ENCODE measurements at places on chromosomes 4 and X.

- H3K36me3 ChIP-seq = no peaks in the 10 kb centered on the region
- H3K27me3 ChIP-seq = no peaks in the 10 kb centered on the region
- DNase-seq = no peak
- H3K27ac ChIP-seq = no peak overlapping the region
- H3K4me1 ChIP-seq = no peaks in the 10 kb centered on the region
These were observed 919.1 kb downstream of the ADGRL3 start for GRCh38 chr4:62119195-62119594.

- H3K4me1 ChIP-seq = no peaks in the 10 kb centered on the region
- no peak overlapping the region for H3K4me3 ChIP-seq
- no peak overlapping the region for H3K27ac ChIP-seq
These were observed 104.7 kb upstream of the SORBS2 start for GRCh38 chr4:185916683-185917082.

DNA sequence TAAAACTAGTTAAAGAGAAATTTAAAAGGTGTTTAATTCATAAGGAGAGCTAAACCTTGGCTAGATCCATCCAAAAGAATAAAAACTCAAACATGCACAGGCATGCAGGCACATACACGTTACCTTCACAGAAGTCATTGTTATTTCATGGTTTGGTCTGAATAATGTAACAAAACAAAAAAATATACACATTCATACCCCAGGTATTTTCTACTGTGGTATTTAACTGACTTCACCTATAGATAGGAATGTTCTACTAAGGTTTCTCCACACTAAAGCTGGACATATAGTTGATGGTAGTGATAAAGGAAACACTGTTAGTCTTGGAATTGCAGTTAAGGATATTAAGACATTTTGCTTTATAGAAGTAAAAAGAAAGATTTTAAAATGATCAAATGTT is 283.6 kb upstream of the PCDH10 start:
- H3K4me3 ChIP-seq = no peak overlapping the region
- no peak overlapping the region for H3K27ac ChIP-seq
- no peak for DNase-seq
- no peaks in the 10 kb centered on the region for H3K27me3 ChIP-seq
- H3K36me3 ChIP-seq = no peaks in the 10 kb centered on the region

GRCh38 chr4:77418333-77418732 is 187.3 kb upstream of the CXCL13 start:
- no peaks in the 10 kb centered on the region for H3K4me1 ChIP-seq
- no peak for DNase-seq
- H3K27me3 ChIP-seq = peaks cover 5% of the 10 kb centered on the region
- no peak overlapping the region for H3K4me3 ChIP-seq

- H3K4me1 ChIP-seq = no peaks in the 10 kb centered on the region
- H3K4me3 ChIP-seq = no peak overlapping the region
- H3K36me3 ChIP-seq = no peaks in the 10 kb centered on the region
- H3K27ac ChIP-seq = no peak overlapping the region
These were observed 79.5 kb upstream of the MBNL3 start for GRCh38 chrX:132568291-132568690.

- no peak for DNase-seq
- H3K27me3 ChIP-seq = no peaks in the 10 kb centered on the region
- H3K4me1 ChIP-seq = no peaks in the 10 kb centered on the region
- no peak overlapping the region for H3K27ac ChIP-seq
- no peaks in the 10 kb centered on the region for H3K36me3 ChIP-seq
- no peak overlapping the region for H3K4me3 ChIP-seq
These were observed 40.7 kb downstream of the ANXA3 start for GRCh38 chr4:78592088-78592783.

DNA sequence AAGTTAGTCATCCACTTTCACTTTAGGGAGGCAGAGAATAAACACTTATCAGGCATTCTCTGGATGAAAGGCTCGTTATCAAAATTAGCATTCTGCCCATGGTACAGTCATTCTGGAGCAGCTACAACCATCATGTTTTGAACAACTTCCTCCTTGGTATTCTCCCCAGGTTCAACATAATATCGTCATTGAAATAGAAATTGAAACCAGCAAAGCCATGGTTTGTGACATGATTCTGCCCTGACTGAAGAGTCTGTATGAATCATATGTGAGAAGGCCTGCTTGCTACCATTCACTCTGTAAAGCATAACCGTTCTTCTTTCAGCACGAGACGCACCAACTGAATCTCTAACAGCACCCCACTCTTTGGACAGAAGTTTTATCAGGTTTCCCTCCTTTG is 127.5 kb upstream of the RADX start:
- peaks cover 3% of the 10 kb centered on the region for H3K4me1 ChIP-seq
- no peaks in the 10 kb centered on the region for H3K27me3 ChIP-seq
- no peak for DNase-seq
- peak overlapping the region; percentile 58 for H3K27ac ChIP-seq
- no peaks in the 10 kb centered on the region for H3K36me3 ChIP-seq

DNA sequence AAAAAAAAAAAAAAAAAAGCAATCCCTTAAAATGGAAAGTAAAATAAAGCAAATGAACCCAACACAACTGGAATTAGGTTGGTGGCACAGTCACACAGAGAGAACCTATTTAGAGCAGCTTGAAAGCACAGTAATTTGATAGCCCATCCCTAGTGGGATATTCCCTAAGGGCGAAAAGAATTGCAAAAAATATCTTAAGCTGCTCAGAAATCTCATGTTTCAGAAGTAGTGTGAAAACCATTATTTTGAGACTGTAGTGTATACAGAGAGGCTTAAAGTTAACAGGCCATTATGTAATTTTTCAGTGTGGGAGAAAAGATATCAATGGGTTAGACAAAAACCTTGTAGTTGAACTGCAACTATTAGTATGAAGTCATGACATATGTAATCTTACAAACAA is 40.0 kb upstream of the DHX15 start:
- H3K4me3 ChIP-seq = no peak overlapping the region
- no peaks in the 10 kb centered on the region for H3K36me3 ChIP-seq
- no peaks in the 10 kb centered on the region for H3K4me1 ChIP-seq
- no peak for DNase-seq
- no peak overlapping the region for H3K27ac ChIP-seq

- H3K27ac ChIP-seq = no peak overlapping the region
- no peaks in the 10 kb centered on the region for H3K4me1 ChIP-seq
- H3K4me3 ChIP-seq = no peak overlapping the region
- H3K27me3 ChIP-seq = no peaks in the 10 kb centered on the region
These were observed 133.1 kb downstream of the CORIN start for GRCh38 chr4:47704693-47705325.

- H3K4me1 ChIP-seq = peaks cover 13% of the 10 kb centered on the region
- DNase-seq = no peak
- H3K27ac ChIP-seq = no peak overlapping the region
These were observed 189.3 kb downstream of the PTTG2 start for GRCh38 chr4:38149472-38149996.

GRCh38 chr4:19961091-19961490 is 290.6 kb upstream of the SLIT2 start:
- no peaks in the 10 kb centered on the region for H3K36me3 ChIP-seq
- H3K27ac ChIP-seq = no peak overlapping the region
- DNase-seq = no peak
- H3K27me3 ChIP-seq = no peaks in the 10 kb centered on the region
- no peaks in the 10 kb centered on the region for H3K4me1 ChIP-seq
- no peak overlapping the region for H3K4me3 ChIP-seq

GRCh38 chr4:118158763-118159375 is 124.6 kb downstream of the NDST3 start:
- DNase-seq = no peak
- H3K27me3 ChIP-seq = no peaks in the 10 kb centered on the region
- H3K4me3 ChIP-seq = no peak overlapping the region
- no peak overlapping the region for H3K27ac ChIP-seq
- H3K36me3 ChIP-seq = no peaks in the 10 kb centered on the region

GRCh38 chrX:78822157-78822690 is 74.7 kb downstream of the LPAR4 start:
- no peak overlapping the region for H3K27ac ChIP-seq
- H3K4me1 ChIP-seq = no peaks in the 10 kb centered on the region
- DNase-seq = no peak
- H3K27me3 ChIP-seq = no peaks in the 10 kb centered on the region
- no peak overlapping the region for H3K4me3 ChIP-seq

DNA sequence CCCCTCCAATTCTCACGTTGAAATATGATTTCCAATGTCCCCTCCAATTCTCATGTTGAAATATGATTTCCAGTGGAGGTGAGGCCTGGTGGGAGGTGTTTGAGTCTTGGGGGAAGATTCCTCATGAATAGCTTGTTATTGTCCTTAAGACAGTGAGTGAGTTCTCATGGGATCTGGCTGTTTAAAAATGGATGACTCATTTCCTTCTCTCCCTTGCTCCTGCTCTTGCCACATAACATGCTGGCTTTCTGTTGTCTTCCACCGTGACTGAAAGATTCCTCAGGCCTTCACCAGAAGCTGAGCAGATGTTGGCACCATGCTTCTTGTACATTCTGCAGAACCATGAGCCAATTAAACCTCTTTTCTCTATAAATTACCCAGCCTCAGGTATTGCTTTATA is 346.8 kb upstream of the TECRL start:
- no peaks in the 10 kb centered on the region for H3K4me1 ChIP-seq
- H3K27ac ChIP-seq = no peak overlapping the region
- no peaks in the 10 kb centered on the region for H3K36me3 ChIP-seq
- DNase-seq = no peak
- no peaks in the 10 kb centered on the region for H3K27me3 ChIP-seq
- no peak overlapping the region for H3K4me3 ChIP-seq

GRCh38 chr4:972651-973424 is 531 bp downstream of the DGKQ start:
- H3K36me3 ChIP-seq = no peaks in the 10 kb centered on the region
- no peak overlapping the region for H3K27ac ChIP-seq
- H3K4me3 ChIP-seq = peak overlapping the region; percentile 63
- DNase-seq = peak; percentile 59
- no peaks in the 10 kb centered on the region for H3K27me3 ChIP-seq
- H3K4me1 ChIP-seq = peaks cover 38% of the 10 kb centered on the region

GRCh38 chr4:143184217-143184502 is 557 bp upstream of the USP38 start:
- peak overlapping the region; percentile 70 for H3K4me3 ChIP-seq
- H3K4me1 ChIP-seq = peaks cover 7% of the 10 kb centered on the region
- peaks cover 6% of the 10 kb centered on the region for H3K36me3 ChIP-seq
- H3K27me3 ChIP-seq = no peaks in the 10 kb centered on the region

GRCh38 chrX:42803320-42803719 is 25.4 kb upstream of the PPP1R2C start:
- no peaks in the 10 kb centered on the region for H3K27me3 ChIP-seq
- H3K27ac ChIP-seq = no peak overlapping the region
- no peak overlapping the region for H3K4me3 ChIP-seq

DNA sequence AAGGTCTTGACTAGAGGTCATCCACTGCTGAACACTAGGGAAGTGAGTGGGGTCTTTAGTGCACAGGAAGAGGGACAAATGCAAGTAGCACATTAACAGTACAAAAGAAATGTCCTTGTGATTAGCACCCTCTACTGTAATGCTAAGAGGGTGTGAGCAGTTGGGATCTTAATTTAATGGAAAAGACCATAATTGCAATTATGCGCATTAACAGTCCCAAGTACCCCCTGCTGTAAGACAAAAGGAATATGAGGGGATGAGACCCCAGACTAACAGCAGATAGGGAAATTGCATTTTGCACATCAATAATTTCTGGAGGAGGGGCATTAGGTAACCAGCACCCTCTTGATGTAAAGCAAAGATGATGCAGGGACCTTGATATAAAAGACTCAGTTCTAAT is 285.0 kb downstream of the CHIC1 start:
- no peaks in the 10 kb centered on the region for H3K27me3 ChIP-seq
- H3K4me3 ChIP-seq = no peak overlapping the region
- H3K36me3 ChIP-seq = no peaks in the 10 kb centered on the region
- H3K4me1 ChIP-seq = no peaks in the 10 kb centered on the region

DNA sequence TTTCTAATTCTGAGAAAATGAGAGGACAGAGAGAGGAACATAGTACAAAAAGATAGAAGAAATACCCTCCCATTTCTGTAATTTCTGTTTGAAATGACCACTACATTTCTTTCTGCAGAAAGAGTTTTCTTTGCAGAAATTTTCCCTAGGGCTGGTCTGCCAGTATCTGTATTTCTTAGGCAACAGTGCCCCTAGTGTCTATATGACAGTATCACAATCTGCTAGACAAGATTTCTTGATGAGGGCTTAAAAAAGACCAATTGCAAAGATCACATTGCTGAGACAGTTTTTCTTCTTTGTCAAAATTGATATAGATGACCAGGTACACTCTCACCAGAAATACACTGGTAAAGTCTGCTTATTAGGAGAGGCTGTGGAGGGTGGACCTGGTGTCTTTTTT is 81.0 kb upstream of the ZDHHC15 start:
- no peak overlapping the region for H3K4me3 ChIP-seq
- no peaks in the 10 kb centered on the region for H3K27me3 ChIP-seq
- no peak for DNase-seq
- no peak overlapping the region for H3K27ac ChIP-seq
- H3K4me1 ChIP-seq = no peaks in the 10 kb centered on the region

DNA sequence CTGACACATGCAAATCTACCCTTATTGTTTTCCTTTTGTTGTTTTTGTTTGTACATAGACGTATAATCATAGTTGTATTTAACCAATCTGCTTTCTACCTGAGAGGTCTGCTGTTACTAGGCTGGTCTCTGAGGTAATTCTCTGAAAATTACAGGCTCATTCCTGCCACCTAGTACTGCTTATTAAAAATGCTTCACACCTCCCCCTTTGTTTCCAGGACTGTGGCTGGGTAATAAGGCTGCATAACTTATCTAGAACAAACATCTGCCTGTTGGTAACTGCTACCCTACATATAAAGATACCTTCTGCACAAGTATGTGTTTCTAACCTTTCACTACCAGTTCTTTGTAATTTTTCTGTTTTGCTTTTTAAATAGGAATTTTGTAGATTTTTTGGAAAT is 34.2 kb downstream of the COX7B2 start:
- H3K27ac ChIP-seq = no peak overlapping the region
- no peak for DNase-seq
- no peaks in the 10 kb centered on the region for H3K36me3 ChIP-seq
- H3K4me3 ChIP-seq = no peak overlapping the region

- H3K4me1 ChIP-seq = no peaks in the 10 kb centered on the region
- H3K36me3 ChIP-seq = no peaks in the 10 kb centered on the region
These were observed 17.3 kb upstream of the FGF5 start for GRCh38 chr4:80249144-80249543.

DNA sequence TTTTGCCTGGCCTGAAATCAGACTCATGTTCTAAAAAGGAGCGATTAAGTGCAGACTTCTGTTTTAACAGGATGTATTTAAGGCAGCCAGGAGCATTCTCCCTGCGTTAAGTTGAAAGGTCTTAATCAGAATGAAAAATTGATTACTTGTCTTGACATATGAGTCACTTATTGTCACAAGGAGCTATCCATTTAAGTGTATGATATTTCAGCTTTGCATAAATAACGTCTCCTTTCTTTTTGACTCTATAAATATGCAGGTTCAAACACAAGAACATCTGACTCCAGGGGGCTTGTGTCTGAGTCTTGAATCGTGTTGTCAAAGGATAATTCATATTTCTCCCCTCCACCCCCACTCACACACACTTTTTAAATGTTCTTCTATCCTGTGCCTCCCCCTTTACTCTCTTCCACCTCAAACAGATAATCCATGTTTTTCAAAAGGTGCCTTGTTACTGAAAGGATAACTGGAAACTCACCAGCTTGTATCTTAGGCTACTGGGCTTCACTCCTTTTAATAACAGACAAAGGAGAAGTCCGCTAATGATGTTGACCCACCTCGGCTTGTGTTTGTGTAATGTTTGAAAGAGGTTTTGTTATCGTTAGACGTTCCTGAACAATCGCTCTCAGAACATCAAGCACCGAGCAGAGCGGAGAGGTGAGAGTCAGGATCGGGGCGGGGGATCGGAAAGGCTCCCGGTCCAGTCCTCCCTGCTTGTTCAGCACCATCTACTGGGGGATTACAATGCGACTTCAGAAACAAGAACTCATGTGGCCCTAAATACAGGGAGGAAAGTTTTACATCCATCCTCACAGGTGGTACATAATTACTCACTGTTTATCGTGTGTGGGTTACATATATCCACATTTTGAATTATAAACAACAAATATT is 107.5 kb upstream of the RPL34 start:
- H3K27me3 ChIP-seq = no peaks in the 10 kb centered on the region
- H3K4me3 ChIP-seq = no peak overlapping the region
- DNase-seq = peak; percentile 76
- H3K4me1 ChIP-seq = peaks cover 3% of the 10 kb centered on the region
